ENCODE measurements at places on chromosomes 7 and 10.

GRCh38 chr10:3213208-3213607 is 40.6 kb upstream of the PITRM1 start:
- DNase-seq: no peak

GRCh38 chr7:77702968-77703472 is 6.8 kb downstream of the RSBN1L start:
- DNase-seq: no peak

GRCh38 chr7:109246330-109247077 is 676.8 kb downstream of the DNAJB9 start:
- DNase-seq: no peak

GRCh38 chr10:33886299-33886698 is 551.8 kb upstream of the NRP1 start:
- DNase-seq: no peak

GRCh38 chr10:35561715-35562114 is 43.4 kb upstream of the GJD4 start:
- DNase-seq: no peak

- DNase-seq: peak; percentile 76
Observed at GRCh38 chr10:128125944-128126764, at the start of gene MKI67. Gene MKI67, minus strand, starts transcription at chr10:128126423. Its CDS starts 756 bp downstream, at chr10:128125667.

GRCh38 chr7:151271699-151272355 is 23.3 kb upstream of the SMARCD3 start:
- DNase-seq: no peak

DNA sequence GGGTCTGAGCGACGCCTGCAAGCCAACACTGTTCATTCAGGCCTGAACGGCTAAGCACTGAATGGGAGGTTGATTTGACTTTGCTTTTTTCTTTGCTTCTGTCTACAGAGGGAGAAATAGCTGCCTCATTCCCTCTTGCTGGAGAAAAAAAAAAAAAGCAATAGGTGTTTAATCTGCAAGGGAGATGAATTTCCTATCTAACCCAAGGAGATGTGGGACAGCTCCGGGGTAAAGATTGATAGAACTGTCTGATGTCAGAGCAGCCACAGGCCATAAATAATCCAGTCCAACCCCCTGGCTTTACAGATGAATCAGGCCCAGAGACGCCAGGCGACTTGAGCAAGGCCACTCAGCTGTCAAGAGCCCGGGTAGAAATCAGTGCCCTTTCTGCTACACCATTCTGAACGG is 168.0 kb downstream of the ARHGAP12 start:
- DNase-seq: no peak

GRCh38 chr10:84548869-84549268 is 220.5 kb downstream of the CCSER2 start:
- no peak for DNase-seq

Measured in SW 1271 (cell line).